ENCODE measurements at places on chromosomes 16 and 17.

GRCh38 chr17:44628243-44629188 is 27.8 kb upstream of the MEIOC start:
- no peak for DNase-seq

DNA sequence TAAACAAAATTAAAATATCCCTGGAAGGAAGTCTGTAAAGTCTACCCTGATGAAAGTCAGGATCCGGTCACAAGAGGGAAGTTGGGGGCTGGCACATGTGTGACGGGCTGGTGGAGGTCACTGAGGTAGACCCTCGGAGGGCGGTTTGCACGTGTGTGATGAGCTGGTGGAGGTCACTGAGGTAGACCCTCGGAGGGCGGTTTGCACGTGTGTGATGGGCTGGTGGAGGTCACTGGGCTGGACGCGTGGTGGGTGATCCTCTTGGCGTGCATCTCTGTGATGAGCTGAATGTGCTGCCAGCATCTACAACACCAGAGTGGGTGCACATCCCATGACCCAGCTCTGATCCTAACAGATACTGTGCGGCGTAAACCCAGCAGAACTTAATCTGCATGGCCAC is 43.7 kb upstream of the METRNL start:
- no peak for DNase-seq

DNA sequence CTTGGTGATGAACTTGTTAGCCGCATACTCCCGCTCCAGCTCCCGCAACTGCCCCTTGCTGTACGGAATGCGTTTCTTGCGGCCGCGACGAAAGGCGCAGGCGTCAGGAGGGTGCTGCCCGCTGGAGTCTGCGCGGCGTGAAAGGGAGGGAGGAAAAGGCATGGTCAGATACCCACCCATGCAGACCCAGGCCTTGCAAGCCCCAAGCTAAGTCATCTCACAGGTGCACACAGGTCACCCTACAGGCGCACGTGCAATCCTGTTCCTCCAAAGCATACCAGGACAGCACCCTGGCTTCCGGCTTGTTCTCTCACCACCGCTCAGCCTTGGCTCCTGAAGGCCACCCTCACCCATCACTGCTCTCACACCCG is 1.6 kb downstream of the HOXB13 start:
- DNase-seq: no peak

DNA sequence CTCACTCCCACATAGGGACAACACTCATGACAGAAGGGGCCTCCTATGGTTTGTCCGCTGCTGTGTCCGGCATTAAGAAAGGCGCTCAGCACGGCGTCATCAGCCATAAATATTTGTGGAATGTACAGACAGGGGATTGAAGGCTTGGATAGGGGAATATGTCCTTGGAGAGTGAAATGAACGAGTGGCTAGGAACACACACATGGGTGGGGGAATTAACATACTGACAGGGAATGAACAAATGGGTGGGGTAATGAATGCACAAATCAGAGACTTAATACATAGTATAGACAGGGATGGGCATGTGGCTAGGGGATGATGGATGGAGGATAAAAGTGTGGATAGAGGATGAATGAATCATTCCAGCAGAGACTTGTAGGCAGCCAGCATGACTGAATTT is 154.0 kb upstream of the HSBP1 start:
- DNase-seq: no peak

- DNase-seq: no peak
Observed at GRCh38 chr17:74433421-74434121, 1.7 kb downstream of the GPRC5C start.

GRCh38 chr16:72098936-72099335 is 5.3 kb downstream of the DHX38 start:
- DNase-seq: no peak

DNA sequence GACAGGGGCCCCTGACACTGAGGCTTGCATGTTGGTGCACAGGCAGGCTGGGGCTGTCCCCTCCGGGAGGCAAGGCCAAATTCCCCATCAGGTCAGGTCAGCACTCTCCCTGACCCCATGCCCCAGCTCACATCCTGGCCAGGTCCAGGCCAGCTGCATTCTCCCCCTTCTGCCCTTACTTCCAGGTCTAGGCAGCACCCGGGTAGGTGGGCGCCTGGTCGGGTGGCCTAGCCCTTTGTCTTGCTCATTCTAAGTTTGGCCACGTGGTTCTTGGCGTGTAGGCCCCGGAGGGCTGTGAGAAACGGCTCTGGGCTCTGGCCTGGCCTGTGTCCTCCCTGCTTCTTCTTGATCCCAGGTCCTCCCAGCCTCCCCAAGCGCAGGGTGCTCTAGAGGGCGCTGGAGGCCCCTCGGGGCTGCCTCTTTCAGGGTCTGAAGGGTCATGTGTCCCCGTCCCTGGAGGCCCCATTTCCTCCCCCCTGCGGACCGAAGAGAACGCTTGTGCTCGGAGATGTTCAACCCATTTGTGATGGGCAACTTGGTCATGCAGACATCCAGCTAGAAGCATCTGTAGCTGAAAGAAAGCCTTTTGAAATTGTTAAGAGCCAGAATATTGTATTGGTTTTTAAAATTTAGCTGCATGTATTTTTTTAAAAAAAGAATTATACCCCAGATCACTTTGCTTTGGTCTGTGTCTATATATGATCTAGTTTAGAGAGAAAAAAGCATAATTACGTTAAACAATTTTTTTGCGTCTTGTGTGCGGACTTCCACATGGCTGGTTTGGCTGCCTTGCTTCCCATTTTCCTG is 6.7 kb downstream of the BAHCC1 start:
- no peak for DNase-seq
